ENCODE measurements at places on chromosomes 5 and 9.
A peak's percentile ranks its signal among the peaks of the same experiment; 100 is the strongest.

GRCh38 chr5:123844873-123845272, 332.9 kb downstream of the CSNK1G3 start:
- no peak for DNase-seq

GRCh38 chr5:122730456-122730855, 44.4 kb upstream of the SNX2 start:
- DNase-seq, result no peak

DNA sequence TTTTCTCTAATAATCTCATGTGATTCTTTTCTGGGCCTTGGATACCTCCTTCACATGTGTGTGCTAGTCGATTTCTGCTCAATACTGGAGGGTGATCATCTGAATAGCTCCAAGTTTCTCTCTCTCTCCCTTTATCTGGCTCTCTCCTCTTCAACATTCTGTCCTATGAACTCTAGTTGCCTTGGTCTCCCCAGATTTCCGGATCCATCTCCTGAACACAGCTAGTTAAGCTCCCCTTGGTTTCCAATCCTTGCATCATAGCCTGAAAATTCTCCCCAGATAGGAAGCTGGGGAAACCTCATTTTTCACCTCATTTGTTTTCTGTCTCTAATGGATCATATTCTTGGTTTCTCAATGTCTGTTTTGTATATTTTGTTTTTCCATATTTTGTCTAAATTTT, 832.3 kb downstream of the MTRR start:
- no peak for DNase-seq

- no peak for DNase-seq
Measured at GRCh38 chr9:589723-590122, 251.8 kb upstream of the DMRT1 start.

DNA sequence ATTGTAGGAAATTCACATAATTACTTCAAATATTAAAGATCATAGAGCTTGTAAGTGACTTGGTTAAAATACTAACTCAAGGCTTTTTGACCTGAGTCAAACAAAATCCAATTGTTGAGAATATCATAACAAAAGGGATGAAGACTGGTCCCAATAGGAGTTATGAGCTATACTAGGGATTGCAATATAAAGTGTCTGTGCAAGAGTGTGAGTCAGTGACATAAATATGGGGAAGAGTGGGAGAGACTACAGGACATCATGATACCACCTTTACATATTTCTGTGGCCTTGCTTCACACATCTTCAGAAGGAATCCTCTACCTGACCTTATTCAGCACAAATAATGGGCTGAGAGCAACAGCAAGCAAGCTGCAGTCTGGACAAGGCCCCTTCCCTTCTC, 180.9 kb upstream of the SLC24A2 start:
- DNase-seq, result no peak

GRCh38 chr9:137326445-137327065, 24.5 kb upstream of the NRARP start:
- DNase-seq, result no peak

- no peak for DNase-seq
Measured at GRCh38 chr9:114017741-114018715, 60.1 kb downstream of the AMBP start.

- no peak for DNase-seq
Measured at GRCh38 chr5:112870966-112871365, 9.9 kb downstream of the SRP19 start.

DNA sequence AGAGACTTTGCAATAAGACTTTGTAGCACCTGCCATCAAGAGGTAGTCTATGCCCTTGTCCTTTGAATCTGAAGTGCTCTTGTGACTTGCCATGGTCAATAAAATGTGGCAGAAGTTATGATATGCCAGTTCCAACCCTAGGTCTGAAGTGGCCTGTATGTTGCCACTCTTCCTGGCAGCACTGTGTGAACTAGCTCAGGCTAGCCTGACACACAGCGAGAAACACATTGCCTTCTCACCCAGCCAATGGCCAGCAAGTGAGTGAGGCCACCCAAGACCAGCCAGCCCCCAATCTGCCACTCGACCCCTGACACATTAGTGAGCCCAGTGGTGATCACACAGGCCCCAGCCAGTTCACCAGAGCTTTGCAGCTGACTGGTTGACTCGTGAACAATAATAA, 52.7 kb upstream of the OSMR start:
- DNase-seq, result no peak

DNA sequence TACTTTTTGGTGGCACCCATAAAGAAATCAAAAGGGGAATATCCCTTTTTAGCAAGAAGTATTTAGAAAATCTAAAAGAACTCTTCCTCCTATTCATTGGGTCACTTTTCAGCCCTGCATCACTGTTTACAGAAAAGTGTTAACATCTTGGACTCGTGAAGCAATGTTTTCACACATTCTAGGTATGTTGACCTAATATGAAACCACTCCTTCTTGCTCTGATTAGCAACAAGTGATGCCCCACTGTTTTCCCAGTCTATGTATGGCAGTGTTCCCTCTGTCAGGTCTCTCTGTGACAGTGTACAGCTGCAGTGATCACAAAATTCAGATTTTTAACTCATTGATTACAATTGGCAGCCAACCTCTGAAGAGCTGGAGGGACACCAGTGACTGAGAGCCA, 148.2 kb upstream of the SLC12A2 start:
- DNase-seq, result no peak

- DNase-seq, result no peak
Measured at GRCh38 chr5:50808406-50808805, 142.0 kb downstream of the PARP8 start.

- no peak for DNase-seq
Measured at GRCh38 chr5:172858990-172859811, 25.1 kb downstream of the ERGIC1 start.

GRCh38 chr9:70573308-70573707, 158.9 kb upstream of the KLF9 start:
- no peak for DNase-seq

GRCh38 chr5:161333194-161333880, 213.2 kb downstream of the GABRB2 start:
- no peak for DNase-seq

DNA sequence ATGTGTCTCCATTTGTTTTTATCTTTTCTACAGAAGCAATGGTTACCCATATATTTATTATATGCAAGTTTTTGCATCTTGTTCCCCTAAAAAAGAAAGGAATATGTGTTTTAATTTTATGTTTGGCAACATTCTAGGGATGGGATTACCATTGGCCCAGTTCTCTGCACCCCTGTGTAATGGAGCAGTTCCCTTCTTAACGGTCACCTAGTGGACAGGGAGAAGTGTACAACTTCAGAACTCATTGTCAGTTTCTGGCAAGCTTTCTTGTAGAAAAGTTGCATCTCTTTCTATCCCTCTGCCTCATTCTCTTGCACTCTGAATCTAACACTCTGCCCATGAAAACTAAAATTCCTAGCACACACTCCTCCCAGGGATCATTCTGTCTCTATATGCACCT, 78.2 kb downstream of the DOCK8 start:
- no peak for DNase-seq

GRCh38 chr9:93110311-93110855, 14.4 kb downstream of the CARD19 start:
- no peak for DNase-seq

DNA sequence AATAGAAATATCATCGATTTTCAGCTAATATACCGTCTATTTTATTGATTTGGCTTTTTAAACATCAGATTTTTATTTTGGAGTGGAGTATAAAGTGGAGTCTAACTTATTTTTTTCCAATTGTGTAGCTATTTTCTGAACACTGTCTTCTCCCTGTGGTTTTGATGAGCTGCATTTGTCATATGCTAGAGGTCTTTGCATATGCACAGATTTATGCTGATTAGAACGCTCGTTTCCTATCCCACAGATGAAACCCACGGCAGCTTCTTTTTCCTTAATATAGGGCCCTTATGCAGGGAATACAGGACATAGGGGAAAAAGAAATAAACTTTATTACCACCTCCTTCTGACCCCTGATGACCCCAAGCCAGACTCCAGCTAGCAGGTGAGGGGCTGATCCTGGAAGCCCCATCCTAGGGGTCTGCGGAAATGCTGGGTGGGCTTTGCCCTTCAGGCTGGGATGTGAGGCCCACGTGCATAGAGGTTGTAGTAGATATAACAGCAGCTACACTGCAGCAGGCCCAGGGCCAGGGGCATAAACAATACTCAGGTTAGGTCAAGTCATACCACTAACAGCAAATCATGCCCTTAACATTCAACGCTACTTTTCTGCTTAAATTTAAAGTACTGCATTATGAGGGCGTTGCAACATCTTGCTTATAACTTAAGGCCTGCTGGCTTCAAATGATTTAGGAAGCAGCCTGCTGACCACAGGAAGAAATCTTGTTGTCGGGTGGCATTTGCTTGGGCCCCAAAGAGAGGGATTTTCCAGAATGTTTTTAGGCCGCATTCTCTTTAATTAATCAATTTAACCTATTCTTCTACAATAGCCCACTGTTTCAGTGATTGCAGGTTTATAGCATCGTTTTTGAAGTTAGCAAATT, 28.5 kb downstream of the MVB12B start:
- DNase-seq, result no peak

DNA sequence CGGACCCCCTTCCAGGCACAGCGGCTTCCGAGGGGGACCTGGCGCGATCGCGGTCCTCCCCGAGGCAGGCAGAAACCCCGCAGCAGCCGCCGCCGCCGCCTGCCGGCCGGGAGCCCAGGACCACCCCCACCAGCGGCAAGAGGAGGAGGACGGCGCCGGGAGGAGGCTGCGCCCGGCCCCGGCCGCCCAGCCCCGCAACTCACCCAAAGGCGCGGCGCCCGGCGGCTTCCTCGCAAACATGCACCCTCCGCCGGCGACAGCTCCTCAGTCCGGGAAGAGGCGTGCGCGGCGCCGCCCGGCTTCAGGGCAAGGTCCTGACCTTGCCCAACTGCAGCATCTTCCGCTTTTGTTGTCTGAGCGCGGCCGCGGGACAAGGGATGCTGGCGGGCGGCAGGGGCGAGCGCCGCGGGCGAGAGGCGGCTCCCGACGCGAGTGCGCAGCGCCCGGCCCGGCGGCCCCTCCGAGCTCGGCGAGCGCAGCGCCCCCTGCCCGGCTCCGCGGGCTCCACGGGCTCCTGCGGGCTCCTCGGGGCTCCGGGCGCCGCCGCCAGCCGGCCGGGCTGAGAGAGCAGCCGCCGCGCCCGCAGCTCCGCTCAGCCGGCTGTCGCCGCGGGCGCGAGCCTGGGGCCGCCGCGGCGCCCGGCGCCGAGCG, 507 bp downstream of the CTNND2 start:
- DNase-seq, result no peak

GRCh38 chr5:73726606-73727231, 100.7 kb downstream of the ARHGEF28 start:
- DNase-seq, result no peak

DNA sequence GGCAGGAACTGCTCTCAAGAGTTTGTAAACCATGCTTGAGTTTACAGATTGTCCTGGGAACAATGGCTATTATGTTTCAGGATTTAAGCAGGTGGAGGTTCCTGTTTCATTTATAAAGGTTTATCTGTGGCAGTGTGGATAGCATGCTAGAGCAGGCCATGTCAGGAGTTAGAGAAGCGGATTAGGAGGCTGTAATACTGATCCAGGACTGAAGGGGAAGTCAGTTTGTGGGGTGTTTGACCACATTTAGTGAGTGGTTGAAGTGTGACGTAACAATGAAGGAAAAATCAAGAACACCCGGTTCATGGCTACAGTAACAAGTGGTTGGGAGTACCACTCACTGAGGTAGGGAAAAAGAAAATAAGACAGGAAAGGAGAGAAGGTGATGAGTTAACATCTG, 299.0 kb downstream of the TLR4 start:
- no peak for DNase-seq

DNA sequence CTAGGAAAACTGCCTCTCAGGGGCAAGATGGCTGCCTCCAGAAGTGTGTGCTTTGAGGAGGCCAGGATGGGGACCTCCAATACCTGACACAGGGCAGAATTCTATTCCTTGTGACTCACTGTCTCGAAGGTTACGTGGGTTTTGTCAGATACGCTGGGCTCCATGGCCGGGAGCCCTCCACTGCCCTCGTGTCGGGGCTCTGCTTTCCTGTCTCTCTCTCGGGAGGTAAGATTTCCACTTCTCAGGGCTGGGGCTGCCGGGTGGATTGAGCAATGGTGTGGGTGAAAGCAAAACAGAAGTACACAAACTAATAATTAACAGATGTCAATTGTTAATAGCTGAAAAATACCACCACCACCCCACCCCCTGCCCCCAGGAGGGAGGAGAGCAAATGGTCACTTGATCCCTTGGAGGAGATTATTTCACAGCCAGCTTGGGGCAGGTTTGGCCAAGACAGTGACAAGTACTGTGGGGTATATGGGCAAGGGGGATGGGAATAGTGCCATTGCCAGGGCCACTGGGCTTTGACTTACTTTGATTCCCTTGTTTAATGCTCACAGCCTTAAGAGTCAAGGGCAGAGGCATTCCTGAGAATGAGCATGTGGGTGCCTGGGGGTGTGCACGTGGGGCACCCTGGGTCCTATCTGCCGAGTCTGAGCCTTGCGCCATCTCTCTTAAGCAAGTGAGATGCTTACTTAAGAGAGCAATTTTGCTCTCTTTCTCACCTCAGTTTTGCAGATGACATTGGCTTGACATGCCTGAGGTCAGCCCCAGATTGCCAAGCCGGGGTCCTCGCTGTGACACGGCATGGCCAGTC, 28.8 kb upstream of the DAB2IP start:
- peak; percentile 66 for DNase-seq

- no peak for DNase-seq
Measured at GRCh38 chr5:174425964-174426290, 298.5 kb upstream of the MSX2 start.

DNA sequence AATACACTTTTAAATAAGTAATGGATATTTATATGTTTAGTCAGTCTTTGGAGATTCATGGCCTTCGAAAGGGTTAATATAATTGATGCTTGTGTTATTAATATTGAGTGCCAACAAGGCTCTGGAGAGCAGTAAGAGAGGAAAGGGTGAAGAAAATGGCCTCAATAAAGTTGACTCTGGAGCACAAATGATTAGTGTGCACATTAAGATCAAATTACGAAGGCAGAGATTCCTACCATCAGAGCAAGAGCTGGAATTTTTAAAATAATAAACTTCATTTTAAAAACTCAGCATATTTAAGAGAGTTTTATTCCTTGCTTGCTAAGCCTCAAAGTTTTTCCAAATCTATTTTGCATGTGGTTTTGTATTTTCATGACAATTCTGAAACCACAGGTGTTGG, 14.8 kb downstream of the SLC44A1 start:
- DNase-seq, result no peak

DNA sequence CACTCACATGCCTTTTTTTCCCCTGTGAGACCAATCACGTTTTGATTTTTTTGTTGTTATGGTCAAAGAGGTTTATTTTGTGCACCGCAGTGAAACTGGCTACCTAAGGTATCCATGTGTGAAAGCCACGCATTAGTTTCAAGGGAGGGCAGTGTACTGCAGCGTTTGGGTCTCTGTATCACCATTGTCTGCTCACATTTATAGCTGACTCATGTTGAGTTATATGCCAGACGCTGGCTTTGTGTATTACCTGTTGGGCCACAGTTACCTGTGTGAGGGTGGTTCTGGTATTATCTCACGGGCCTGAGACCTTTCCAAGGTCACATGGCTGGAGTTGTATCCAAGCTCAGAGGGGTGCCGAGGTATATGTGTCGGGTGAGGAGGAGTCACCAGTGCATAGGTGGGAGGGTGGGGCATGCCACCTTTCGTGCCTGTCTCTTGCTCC, 75.8 kb downstream of the ARHGAP26 start:
- no peak for DNase-seq

All from AG09319 (cell line).